ENCODE measurements at places on chromosomes 7 and 10.

- DNase-seq, result no peak
Measured at GRCh38 chr10:128695931-128696330, 569.7 kb upstream of the MKI67 start.

- no peak for DNase-seq
Measured at GRCh38 chr7:40641701-40642100, 506.9 kb downstream of the SUGCT start.

GRCh38 chr7:127995881-127996215 lies 35.4 kb downstream of the LRRC4 start:
- no peak for DNase-seq

GRCh38 chr7:93821463-93821862 lies 69.1 kb downstream of the TFPI2 start:
- no peak for DNase-seq

- no peak for DNase-seq
Measured at GRCh38 chr7:35648367-35648766, 46.6 kb downstream of the HERPUD2 start.

DNA sequence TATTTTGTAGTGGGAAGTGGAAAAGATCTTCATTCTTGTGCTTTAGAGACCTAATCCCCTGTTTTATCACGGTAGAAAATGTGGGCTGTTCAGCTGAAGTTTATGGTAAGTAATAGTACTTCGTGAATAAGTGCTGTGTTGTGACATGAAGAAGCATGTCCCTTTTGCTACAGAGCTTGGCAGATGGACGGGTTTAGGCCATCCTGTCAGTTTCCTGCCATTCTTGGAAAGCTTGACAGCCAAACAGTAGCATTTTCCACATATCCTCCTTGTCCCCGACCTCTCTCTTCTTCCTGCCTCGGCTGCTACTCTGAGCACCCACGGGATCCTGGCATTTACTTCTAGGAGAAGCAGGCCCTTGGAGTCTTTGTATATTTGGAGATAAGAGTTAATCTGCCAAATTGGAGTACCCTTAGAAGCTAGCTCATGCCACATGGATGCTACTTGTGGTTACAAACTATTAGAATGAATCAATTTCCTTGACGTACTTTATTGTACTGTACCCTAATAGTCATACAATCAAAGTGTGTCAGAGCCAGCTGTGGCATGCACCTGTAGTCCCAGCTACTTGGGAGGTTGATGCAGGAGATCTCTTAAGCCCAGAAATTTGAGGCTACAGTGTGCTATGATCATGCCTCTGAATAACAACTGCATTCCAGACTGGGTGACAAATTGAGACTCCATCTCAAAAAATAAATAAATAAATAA lies 39.2 kb downstream of the PNLIPRP3 start:
- no peak for DNase-seq
